ENCODE measurements at places on chromosomes 12 and 14.

DNA sequence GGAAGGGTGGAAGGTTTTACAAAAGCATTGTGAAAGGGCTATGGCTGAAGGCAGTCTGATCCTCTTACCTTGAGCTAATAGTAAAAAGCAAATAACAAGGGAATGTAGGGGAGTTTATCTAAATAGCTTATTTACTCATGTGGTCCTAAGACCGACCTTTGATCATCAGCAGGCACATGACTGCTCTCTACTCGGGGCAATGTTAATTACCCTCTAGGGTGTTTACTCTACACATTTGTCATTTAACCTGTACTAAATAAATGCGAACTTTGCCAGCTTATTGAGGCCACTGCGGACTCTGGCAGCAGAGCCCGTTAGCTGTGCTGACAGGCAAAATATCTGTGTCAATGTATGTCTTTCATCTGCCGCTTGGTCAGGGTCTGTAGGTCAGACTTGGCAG is 768.3 kb upstream of the ATXN7L3B start:
- DNase-seq = no peak

DNA sequence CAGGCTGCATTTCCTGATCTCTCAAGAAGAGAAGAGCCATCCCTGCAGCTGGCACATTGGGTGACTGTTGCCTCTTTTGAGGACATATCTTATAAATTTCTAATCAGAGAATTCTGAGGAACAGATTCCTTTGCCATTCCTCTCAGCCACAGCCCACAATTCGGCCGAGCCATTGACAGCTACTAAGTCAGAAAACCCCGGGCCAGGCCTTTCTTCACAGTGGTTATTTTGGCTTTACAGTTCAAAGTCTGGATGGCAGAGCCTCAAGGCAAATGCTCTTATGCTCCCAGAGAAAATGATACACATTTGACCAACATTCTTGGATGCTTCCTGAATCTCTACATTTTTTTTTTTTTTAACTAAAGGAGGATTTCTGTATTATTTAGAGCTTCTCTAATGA is 138.4 kb upstream of the FRMD6 start:
- DNase-seq = no peak

GRCh38 chr14:50045039-50045711 is 71.2 kb downstream of the VCPKMT start:
- DNase-seq = no peak

DNA sequence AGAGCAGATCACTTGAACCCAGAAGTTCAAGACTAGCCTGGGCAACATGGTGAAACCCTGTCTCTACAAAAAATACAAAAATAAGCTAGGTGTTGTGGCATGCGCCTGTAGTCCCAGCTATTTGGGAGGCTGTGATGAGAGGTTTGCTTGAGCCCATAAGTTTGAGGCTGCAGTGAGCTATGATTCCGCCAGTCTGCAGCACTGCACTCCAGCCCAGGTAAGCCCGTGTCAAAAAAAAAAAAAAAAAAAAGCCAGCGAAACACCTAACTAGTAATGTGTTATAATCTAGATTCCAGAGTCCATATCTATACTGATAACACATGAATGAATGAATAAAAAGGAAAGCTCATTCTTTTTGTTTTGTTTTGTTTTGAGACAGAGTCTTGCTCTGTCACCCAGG is 18.5 kb upstream of the SLC25A3 start:
- no peak for DNase-seq

DNA sequence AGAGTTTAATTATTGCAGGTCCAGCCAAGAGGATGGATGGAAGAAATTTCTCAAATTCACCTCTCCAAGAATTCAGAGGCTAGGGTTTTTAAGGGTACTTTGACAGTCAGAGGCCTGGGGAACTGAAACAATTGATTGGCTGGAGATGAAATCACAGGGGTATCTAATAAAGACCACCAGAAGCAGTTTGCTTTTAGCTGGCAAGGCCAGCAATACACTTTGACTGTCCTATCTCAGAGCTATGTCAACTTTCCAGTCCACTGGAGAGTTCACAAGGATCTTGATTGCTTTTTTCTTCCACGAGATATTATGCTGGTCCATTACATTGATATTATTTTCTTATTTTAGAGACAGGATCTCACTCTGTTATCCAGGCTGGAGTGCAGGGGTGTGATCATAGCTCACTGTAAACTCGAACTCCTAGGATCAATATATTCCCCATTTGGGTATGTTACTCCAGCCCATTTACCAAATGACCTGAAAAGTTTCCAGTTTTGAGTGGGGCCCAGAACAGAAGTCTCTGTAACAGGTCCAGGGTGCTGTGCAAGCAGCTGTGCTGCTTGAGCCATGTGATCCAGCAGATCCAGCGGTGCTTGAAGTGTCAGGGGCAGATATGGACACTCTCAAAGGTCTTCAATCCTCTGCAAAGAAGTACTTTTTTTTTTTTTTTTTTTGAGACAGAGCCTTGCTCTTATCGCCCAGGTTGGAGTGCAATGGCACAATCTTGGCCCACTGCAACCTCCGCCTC is 17.2 kb upstream of the ATF7 start:
- no peak for DNase-seq

- no peak for DNase-seq
These were observed 20.2 kb upstream of the CLEC4D start for GRCh38 chr12:8493084-8493483.

DNA sequence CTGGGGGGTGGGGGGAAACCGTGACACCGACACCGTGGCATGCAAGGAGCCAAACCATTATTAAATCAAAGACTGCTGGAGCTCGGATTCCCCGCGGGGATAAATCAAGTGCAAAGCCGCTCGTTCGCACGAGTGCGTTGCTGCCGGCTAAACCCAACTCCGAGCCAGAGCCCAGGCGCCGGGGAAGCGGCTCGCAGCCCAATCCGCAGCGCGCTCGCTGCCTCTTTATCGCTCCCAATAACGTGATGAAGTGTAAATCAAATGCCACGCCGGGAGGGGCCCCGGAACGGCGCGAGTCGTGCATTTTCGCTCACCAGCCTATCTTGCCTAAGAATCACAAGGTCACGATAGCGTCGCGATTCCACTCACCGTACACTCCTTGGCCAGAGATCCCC is 1.3 kb downstream of the MDGA2 start:
- no peak for DNase-seq

DNA sequence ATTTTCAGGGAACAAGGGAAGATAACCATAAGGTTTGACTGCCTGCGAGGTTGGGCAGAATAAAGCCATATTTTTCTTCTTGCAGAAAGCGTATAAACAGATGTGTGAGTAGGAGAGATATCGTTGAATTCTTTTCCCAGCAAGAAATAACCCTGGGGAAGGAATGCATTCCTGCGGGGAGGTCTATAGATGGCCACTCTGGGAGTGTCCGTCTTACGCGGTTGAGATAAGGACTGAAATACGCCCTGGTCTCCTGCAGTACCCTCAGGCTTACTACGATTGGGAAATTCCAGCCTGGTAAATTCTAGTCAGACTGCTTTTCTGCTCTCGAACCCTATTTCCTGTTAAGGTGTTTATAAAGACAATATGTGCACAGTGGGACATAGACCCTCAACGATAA is 225.0 kb downstream of the LRIG3 start:
- no peak for DNase-seq

DNA sequence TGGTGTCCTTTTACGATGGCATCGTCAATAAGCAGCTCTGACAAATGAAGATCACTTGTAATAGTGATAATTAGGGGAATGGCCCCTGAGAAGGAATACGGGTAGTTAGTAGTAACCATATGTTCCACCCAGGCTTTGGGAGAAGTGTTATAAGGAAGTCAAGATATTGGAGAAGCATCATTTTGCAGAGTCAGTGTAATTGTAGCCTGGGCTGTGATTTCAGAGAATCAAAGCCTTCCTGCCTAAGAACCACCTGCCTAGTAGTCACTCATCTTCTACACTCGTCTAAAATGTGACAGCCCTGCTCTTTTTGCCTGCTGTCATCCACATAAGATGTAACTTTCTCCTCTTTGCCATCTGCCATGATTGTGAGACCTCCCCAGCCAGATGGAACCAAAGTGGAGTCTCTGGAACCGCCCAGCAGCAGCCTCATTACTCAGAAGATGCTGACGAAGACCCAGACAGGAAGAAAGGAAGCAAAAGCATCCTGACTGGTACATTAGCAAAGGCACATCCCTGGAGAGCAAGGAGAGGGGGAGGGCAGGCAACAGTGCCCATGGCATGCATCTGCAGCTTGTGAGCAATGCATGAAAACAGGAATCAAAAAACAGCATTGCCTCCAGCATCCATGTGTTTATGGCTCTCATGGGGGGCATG is 12.6 kb upstream of the EDDM3A start:
- no peak for DNase-seq
